Colonic mucosa (tissue), 4 donors: ENCODE measurements at places on chromosomes 6 and 20.

DNA sequence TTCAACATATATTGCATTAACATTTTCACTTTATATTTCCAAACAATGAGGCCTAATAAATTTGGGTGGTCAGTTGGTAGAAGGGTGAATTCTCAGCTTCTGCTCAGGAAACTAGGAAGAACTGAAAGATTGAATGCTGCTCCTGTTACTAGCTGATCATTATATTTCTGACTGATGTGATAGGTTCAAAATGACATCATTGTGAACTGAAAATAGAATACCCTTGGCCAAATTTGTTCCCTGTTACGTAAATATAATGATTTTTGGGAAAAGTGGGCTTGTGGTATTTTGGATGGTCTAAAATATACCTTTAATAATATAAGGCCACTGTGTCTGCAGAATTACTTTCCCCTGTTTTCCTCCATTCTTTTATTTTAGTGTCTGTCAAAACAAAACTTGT lies 2.8 kb downstream of the UST start:
- no peak for DNase-seq

- DNase-seq: peak; percentile 77
Measured at GRCh38 chr20:8788831-8789230, 280.1 kb upstream of the PLCB4 start.

- DNase-seq: no peak
Measured at GRCh38 chr6:149138699-149139294, 178.7 kb upstream of the TAB2 start.

GRCh38 chr6:137339929-137340559 lies 120.9 kb upstream of the IFNGR1 start:
- no peak for DNase-seq

- DNase-seq: peak; percentile 32
Measured at GRCh38 chr6:116461932-116462885, 1.0 kb downstream of the CALHM6 start.

- DNase-seq: no peak
Measured at GRCh38 chr6:105753620-105754211, 332.4 kb upstream of the PRDM1 start.

- DNase-seq: no peak
Measured at GRCh38 chr6:110448846-110449540, 27.4 kb downstream of the SLC22A16 start.

- DNase-seq: no peak
Measured at GRCh38 chr6:48996461-48997119, 466.5 kb downstream of the MMUT start.

GRCh38 chr6:4908062-4908461 lies 95.8 kb downstream of the RPP40 start:
- DNase-seq: peak; percentile 53

- no peak for DNase-seq
Measured at GRCh38 chr6:139143111-139143510, 8.2 kb downstream of the HECA start.

DNA sequence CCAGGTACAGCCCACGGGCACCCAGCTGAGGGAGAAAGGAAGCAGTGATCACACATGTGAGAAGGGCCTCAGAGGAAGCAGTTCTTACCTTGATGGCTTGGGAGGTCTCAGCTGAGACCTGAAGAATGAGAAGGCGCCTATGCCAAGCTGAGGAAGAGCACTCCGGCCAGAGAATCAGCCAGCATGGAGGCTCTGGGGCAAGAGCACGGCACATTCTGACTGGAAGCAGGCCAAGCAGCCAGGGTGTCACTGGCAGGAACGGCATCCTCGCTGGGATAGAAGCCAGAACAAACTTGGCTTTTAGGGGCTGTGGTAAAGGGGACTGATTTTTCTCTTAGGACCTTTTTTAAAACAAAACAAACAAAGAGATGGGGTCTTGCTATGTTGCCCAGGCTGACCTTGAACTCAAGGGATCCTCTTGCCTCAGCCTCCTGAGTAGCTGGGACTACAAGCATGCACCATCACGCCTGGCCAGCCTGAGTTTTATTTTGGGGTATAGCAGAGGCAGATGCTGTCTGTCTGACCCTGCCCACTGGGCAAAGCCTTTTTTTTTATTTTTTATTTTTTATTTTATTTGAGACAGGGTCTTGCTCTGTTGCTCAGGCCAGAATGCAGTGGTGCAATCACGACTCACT lies 17.6 kb downstream of the GHRH start:
- DNase-seq: no peak
